GM20000 (cell line): ENCODE measurements at places on chromosomes 2 and 18.

DNA sequence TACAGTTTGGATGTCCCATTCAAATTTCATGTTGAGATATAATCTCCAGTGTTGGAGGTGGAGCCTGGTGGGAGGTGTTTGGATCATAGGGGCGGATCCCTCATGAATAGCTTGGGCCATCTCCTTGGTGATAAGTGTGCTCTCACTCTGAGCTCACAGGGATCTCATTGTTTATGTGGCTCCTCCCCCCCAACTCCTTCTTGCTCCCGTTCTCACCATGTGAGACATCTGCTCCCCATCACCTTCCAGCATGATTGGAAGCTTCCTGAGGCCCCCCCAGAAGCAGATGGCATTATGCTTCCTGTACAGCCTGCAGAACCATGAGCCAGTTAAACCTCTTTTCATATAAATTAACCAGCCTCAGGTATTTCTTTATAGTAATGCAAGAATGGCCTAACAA, 3.0 kb upstream of the INPP1 start:
- DNase-seq, result no peak

GRCh38 chr2:169464882-169465281, 14.4 kb upstream of the BBS5 start:
- no peak for DNase-seq

GRCh38 chr2:179561702-179562101, 297.1 kb upstream of the SESTD1 start:
- DNase-seq, result no peak

- no peak for DNase-seq
Measured at GRCh38 chr2:77721593-77721992, 199.4 kb upstream of the LRRTM4 start.

DNA sequence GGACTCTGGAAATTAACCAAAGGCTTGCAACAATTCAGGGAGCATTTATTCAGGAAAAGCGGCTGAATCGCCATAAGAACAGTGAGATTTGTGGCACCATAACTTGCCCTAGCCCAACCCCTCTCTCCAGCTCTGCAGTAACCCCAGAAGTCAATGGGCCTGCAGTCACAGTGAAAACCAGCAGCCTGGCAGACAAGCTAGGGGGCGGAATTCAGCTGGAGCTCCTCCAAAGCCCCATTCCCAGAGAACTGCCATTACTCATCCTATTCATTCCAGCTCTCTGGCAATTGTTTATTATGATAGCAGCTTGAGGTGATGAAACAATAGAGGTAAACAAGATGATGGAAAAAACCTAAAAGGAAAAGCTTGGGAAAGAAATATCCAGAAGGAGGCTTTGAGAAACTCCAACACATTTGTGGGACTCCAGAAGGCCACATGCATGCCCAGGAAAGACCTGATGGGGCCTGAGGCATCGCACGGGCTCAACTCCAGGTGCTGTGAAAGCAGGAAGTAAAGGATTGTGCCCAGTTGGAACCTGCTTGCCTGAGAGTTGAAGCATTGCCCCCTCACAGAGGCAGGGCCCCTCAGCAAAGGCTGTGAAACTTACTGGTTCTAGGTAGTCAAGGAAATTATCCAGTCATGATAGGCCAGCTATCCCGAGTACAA, 126.7 kb downstream of the TWIST2 start:
- DNase-seq, result no peak

DNA sequence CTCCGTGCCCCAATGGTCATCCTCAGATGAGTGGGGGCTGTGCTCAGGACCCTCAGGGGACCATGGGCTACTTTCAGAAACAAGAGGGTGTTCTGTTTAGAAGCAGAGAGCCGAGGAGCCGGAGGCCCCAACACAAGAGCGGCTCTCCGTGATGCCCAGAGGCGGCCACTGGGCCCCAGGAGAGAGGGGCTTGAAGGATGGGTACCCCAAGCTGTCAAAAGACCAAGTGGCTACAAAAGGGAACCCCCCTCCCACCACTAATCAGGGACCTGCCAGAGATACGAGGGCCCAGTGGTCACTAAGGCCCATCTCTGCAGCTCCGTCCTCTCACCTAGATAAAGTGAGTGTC, 93.6 kb downstream of the HDAC4 start:
- DNase-seq, result no peak

GRCh38 chr2:18752667-18753422, 163.5 kb upstream of the NT5C1B start:
- no peak for DNase-seq

- no peak for DNase-seq
Measured at GRCh38 chr2:215364157-215365155, 52.6 kb downstream of the ATIC start.

GRCh38 chr2:197165020-197165419, 145.6 kb downstream of the ANKRD44 start:
- DNase-seq, result no peak

DNA sequence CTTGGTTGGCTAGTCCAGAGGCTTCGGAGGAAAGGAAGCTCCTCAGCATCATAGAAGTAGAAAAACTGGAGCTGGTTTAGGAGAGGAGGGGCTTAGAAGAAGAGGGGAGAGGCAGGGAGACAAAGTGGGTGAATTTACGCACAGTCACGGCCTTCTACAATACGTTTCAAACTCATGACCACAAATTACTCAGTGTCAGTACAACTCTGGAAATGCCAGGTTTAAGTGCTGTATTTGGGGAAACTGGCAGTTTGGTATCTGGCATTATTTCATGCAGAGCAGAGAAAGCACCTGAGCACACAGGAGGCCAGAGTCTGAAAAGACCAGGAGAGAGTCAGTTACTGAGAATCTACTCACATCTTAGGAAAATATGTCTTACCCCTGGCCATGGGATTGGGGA, 55.4 kb downstream of the XRCC5 start:
- no peak for DNase-seq
